ENCODE measurements at places on chromosomes 3 and 15.

- DNase-seq, result no peak
These were observed 848 bp downstream of the NCEH1 start for GRCh38 chr3:172709774-172710663.

GRCh38 chr3:20488151-20488550, 302.1 kb upstream of the SGO1 start:
- no peak for DNase-seq

- DNase-seq, result no peak
These were observed 38.6 kb downstream of the PIK3R4 start for GRCh38 chr3:130707902-130708601.

DNA sequence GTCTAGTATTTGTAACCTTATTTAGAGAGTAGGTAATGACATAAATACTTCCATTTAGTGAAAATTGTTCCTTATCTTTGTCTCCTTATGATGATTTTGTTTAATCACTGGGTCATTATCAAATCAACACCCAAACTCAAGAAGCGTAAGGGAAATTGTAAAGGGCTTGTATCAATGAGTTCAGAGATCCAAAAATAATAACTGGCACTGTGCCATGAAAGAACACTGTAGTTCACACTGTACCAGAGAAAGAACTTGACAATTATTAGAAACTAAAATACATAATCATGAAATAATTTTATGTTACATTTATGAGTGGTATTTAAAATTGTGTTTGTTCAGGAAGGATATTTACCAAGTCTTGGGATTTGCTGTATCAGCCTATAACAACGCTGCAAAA, 895.4 kb downstream of the FHIT start:
- DNase-seq, result no peak

- no peak for DNase-seq
These were observed 9.2 kb upstream of the CCDC33 start for GRCh38 chr15:74226761-74227540.

GRCh38 chr15:36059596-36059995, 513.6 kb upstream of the DPH6 start:
- no peak for DNase-seq

DNA sequence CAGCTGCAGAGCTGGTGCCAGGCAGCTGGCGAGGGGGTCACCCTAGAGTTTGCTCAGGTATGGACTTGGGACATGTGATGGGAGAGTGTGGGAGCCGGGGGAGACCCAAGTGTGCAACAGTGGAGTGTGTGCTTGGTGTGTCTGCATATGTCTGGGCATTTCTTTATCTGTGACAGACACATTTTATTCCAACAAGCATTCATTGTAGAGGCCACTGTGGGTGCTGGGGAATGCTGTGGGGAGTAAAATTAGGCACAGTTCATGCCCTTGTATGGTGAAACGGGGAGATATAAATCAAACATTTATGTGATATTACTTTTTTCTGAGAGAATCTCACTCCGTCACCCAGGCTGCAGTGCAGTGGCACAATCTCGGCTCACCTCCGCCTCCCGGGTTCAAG, 4.2 kb downstream of the ACY1 start:
- DNase-seq, result no peak

GRCh38 chr3:189794518-189794917, 163.3 kb downstream of the TP63 start:
- DNase-seq, result no peak

DNA sequence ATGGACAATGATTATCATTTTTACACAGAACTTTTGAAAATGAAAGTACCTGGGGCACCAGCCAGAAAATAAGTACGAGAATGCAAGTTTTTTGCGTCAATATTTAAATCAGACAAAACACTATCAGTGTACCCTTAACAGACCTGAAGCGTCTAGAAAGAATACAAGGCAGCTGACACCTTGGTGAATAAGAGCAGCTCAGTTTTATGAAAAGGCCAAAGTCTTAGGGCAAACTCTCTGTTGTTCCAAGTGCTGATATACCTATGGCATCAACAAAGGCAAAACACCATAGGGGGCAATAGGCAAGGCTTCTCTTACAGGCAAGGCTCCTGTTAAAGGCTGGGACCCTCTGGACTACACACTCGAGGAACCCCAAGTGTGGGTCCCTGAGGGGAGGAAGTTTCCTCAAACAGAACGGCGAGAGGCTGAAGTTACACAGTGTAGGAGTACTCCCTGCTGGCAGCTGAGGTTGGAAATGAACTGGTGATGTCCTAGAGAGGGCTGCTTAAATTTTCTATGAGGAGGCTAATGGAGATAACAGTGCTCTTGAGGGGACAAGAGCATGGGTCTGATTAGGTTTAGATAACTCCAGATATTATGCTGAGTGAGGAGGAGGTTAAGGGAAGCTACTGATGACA, 291.0 kb downstream of the TIGIT start:
- no peak for DNase-seq

GRCh38 chr3:197599089-197599765, 43.5 kb upstream of the BDH1 start:
- peak; percentile 45 for DNase-seq

GRCh38 chr3:42562047-42562907, 19.5 kb downstream of the SEC22C start:
- DNase-seq, result no peak

DNA sequence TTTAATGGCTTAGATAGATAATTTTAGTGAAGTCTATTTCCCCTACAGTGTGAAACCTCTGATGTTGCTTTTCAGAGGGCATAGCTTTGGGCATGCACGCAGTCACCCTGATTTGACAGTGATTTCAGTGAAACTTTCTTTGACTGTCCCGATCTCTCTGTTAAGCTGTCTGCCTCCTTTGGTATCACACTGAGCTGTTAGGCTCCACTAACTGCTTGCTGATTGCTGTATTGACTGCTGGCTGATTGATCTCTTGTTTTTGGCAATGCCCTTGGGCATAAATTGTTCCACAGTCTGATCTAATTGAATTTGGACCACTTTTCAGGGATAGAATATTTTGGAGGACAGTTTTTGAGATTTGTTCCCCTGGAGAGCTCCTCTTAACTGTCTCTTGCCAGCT, 68.5 kb upstream of the CCDC54 start:
- no peak for DNase-seq

- DNase-seq, result peak; percentile 16
These were observed 835 bp downstream of the ARIH2 start for GRCh38 chr3:48919215-48920138.

All from stimulated activated CD8-positive, alpha-beta memory T cell treated with anti-CD3 and anti-CD28 coated beads, Interleukin-2, amount 100 ng/mL, for 1 hour (primary cell).